ENCODE measurements at places on chromosomes 3 and 15. TPM values are rescaled to one million over a fixed set of nuclear protein-coding genes. Genes with fewer than 3 reads are reported as not detected.

Gene LRRN1
- 1.1 TPM for total RNA-seq

Gene FHIT
- total RNA-seq, result 0.72 TPM

Gene GPR156
- total RNA-seq, result not detected

Gene CLCN2
- total RNA-seq, result 0.78 TPM

Gene AHSG
- total RNA-seq, result not detected

Gene SPINT1
- total RNA-seq, result 5.0 TPM

GRCh38 chr15:41476416-41477048 lies 17.1 kb upstream of the ITPKA start:
- no peak for DNase-seq
- peak overlapping the region; percentile 39 for H3K27ac ChIP-seq
- no peaks in the 10 kb centered on the region for H3K27me3 ChIP-seq
- no peak overlapping the region for H3K4me3 ChIP-seq
- H3K36me3 ChIP-seq, result peaks cover 85% of the 10 kb centered on the region

DNA sequence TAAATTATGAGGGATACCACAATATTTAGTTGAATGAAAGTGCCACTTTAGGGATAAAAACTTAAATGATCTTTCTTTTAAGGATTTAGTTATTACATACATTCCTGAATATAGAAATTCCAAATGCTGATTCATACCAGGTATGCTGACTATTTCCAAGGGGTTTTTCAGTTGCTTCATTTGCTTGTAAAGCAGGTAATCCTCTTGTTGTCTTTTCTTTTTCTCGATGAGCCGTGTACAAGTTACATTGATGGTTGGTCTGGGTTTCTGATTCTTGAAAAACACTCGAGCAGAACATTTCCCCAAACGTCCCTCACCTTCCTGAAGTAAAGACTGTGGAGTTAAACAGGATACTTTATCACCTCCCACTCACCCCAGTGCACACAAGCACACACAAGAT lies 21.7 kb downstream of the RARRES1 start:
- no peak for DNase-seq
- peaks cover 6% of the 10 kb centered on the region for H3K4me1 ChIP-seq
- H3K4me3 ChIP-seq, result no peak overlapping the region

GRCh38 chr3:35200056-35200455 lies 439.3 kb upstream of the ARPP21 start:
- no peak for DNase-seq
- H3K27ac ChIP-seq, result no peak overlapping the region
- no peaks in the 10 kb centered on the region for H3K27me3 ChIP-seq
- H3K36me3 ChIP-seq, result no peaks in the 10 kb centered on the region
- H3K4me3 ChIP-seq, result no peak overlapping the region

DNA sequence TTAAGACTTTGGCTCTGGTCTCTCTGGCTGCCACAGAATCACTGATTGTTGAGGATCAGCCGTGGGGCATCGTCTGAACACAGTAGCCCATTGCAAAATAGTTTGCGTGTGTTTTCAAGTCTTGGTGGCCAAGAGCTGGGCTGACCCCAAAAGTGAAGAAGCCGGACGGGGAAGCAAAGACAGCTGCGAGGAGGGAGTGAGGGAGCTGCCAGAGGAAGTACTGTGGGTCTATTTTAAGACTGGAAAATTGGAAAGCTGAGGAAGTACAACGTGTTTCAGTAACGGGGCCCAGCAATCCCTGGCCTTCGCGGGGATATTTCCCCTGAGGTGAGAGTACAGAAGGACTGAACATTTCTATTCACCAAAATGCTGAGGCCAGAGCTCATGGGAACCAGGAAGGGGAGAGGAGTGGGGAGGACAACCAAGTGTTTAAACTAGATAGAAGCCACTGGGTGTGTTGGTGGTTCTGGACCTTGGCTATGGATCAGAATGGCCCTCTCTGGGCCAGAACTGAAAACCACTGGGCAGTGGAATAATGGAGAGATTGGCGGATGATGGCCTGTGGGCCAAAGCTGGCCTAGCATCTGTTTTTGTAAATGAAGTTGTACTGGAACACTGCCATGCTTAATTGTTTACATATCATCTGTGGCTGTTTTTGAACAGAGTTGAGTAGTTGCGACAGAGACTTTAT lies 34.1 kb upstream of the LIMD1 start:
- H3K4me1 ChIP-seq, result peaks cover 57% of the 10 kb centered on the region
- DNase-seq, result peak; percentile 89
- no peaks in the 10 kb centered on the region for H3K27me3 ChIP-seq

GRCh38 chr15:72445426-72445825 lies 28.7 kb upstream of the ARIH1 start:
- no peaks in the 10 kb centered on the region for H3K4me1 ChIP-seq
- no peak for DNase-seq
- no peaks in the 10 kb centered on the region for H3K27me3 ChIP-seq
- no peak overlapping the region for H3K4me3 ChIP-seq

DNA sequence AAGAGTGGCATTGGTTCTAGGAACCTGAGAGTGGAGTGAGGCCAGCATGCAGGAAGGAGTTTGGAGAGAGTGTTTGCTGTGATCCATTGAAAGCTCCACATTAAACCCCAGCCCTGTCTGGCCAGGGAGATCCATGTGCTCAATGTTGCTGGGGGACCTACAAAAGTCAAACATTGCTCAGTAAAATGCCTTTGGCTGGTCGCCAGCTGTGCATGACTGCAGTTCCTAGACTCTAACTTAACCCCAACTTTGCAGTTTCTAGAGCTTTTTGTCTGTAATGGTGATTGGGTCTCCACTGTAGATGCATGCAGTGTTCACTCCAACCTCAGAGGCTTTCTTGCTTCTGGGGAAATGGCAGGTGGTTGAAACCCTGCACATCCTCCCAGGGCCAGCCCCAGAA lies 99.7 kb upstream of the ABHD17C start:
- H3K36me3 ChIP-seq, result no peaks in the 10 kb centered on the region
- H3K4me3 ChIP-seq, result no peak overlapping the region
- no peaks in the 10 kb centered on the region for H3K4me1 ChIP-seq
- H3K27me3 ChIP-seq, result no peaks in the 10 kb centered on the region
- no peak overlapping the region for H3K27ac ChIP-seq

DNA sequence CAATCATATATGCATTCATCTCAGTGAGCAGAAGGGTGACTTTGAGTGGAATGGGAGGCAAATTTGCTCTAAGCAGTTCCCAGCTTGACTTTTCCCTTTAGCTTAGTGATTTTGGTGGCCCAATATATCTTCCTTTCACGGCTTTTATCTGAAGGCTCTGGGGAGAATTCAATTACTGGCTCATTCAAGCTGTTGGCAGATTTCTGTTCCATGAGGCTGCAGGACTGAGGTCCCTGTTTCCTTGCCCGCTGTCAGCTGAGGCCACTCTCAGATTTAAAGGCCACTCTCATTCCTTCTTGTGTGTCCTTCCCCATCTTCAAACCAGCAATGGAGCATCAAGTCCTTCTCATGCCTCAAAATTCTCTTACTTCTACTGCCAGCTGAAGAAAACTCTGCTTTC lies 170.4 kb upstream of the ATP10A start:
- H3K27me3 ChIP-seq, result no peaks in the 10 kb centered on the region
- H3K27ac ChIP-seq, result no peak overlapping the region
- H3K4me1 ChIP-seq, result no peaks in the 10 kb centered on the region
- DNase-seq, result no peak
- H3K36me3 ChIP-seq, result no peaks in the 10 kb centered on the region
- no peak overlapping the region for H3K4me3 ChIP-seq

- H3K27me3 ChIP-seq, result no peaks in the 10 kb centered on the region
- no peaks in the 10 kb centered on the region for H3K4me1 ChIP-seq
- no peaks in the 10 kb centered on the region for H3K36me3 ChIP-seq
- no peak overlapping the region for H3K4me3 ChIP-seq
- no peak overlapping the region for H3K27ac ChIP-seq
- DNase-seq, result no peak
Measured at GRCh38 chr3:174397848-174398247, 461.3 kb upstream of the NAALADL2 start.
